Smooth muscle cell of the brain vasculature (primary cell): ENCODE measurements at places on chromosomes 4 and X.

GRCh38 chrX:15349046-15349445, 13.7 kb upstream of the PIGA start:
- DNase-seq, result peak; percentile 21

- DNase-seq, result no peak
Measured at GRCh38 chr4:123430031-123430430, 33.4 kb downstream of the SPRY1 start.

DNA sequence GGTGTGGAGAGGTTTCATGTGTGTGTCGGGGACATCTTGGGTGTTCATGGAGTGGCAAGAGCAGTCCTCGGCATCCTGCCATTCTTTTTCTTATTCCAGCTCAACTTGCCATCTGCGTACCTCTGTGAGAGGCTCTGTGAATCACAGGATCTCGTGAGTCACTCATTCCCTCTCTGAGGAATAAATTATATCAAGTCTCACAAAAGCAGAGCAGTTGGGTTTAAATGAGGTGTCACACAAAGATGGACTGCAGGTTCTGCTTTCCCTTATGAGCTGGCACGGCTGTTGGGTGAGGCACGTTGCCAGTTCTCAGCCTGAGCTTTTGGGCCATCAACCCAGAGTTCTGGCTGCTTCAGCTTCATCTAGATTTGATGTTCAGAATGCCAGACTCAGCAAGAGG, 6.8 kb upstream of the OCIAD2 start:
- no peak for DNase-seq

- no peak for DNase-seq
Measured at GRCh38 chr4:122831515-122832196, 5.0 kb downstream of the FGF2 start.
